ENCODE measurements at places on chromosomes 7 and 10.

DNA sequence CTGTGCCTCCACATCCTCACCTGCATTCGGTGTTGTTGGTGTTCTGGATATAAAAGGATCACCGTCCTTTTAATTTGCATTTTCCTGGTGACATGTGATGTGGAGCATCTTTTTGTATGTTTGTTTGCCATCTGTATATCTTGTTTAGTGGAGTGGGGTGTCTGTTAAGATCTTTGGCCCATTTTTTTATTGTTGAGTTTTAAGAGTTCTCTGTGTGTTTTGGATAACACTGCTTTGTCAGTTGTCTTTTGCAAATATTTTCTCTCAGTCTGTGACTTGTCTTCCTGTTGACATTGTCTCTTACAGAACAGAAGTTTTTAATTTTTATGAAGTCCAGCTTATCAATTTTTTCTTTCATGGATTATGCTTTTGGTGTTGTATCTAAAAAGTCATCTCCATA is 38.5 kb downstream of the DYNC2I1 start:
- no peak for DNase-seq

DNA sequence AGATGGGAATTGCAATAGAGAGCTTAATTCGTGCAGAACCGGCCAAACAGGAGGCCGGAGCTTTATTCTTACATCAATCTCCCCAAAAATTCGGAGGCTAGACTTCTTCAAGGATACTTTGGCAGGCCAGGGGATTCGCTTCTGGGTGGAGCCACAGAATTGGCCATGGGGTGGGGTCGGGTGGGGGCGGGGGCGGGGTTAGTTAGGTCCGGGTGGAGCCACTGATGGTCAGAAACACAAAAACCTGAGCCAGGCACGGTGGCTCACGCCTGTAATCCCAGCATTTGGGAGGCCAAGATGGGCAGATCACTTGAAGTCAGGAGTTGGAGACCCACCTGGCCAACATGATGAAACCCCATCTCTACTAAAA is 87.5 kb downstream of the SEPTIN14 start:
- DNase-seq: no peak

GRCh38 chr7:147412109-147412508 is 1178.5 kb upstream of the C7orf33 start:
- no peak for DNase-seq

DNA sequence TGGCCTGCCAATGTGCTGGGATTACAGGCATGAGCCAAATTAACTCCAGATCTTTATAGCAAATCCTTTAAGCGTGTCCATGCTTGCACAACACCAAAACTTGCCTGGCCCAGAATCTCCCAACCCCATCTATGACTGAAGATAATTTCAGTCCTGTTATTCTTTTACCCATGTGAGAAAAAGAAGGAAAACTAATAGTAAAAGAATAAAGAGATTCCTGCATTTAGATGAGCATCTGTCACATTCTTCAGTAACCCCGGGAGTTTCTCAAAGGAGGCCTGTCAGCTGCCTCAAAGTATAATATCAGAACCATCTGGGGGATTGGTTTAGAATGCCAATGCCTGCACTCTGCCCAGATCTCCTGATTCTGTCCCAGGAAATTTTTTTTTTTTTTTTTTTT is 158.1 kb upstream of the KMT2E start:
- DNase-seq: no peak

- DNase-seq: no peak
Observed at GRCh38 chr7:21543528-21544302, 876 bp downstream of the DNAH11 start.

GRCh38 chr10:67100951-67101350 is 175.1 kb downstream of the LRRTM3 start:
- DNase-seq: no peak

DNA sequence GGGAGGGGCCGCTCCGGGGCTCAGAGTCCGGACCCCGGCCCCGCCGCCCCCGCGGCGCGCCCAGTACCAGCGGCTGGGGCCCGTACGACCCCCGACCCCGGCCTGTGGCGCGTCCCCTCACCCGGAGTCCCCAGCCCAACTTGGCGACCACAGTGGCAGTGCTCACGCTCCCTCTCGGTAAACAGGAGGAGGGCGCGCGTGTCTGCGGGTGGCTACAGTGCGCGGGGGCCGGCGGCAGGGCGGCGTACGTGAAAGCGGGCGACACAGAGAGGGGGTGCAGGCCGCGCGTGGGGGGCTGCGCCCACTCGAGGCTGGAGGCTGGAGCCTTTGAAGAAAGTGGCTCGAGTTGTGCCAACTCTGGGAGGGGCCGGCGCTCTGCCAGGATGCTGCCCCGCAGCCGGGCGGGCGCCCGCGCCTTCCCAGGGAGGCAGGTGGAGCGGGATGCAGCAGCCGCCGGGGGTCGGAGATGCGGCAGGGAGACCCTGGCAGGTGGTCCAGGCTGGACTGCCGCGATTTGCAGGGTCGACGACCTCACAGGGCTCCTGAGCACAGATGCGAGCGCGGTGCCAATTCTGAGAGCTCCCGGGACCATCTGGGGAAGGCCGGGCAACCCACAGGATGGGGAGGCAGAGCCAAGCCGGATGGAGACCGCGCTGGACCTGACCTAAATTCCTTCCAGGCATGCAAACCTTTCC is 655 bp downstream of the PTPRE start:
- DNase-seq: no peak

DNA sequence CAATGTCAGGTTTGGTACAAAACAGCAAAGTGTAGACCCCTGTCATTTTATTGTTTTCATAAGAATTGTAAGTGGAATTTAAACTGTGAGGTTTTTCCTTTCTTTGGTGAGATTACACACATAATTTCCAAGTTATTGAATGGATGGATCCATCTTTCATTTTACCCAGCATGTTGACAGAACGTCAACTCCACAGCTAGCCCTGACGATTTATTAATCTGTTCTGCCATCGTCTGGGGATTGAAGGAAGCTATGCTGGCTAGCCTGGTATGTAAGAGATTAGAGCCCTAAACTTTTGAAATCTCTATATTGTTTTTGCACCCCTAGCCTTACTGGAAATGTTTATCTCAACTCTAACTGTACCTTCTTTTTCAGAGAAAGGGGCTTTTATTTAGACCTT is 8.6 kb downstream of the WNT16 start:
- no peak for DNase-seq

- DNase-seq: no peak
Observed at GRCh38 chr7:41747961-41748360, 45.1 kb upstream of the INHBA start.

GRCh38 chr10:74589226-74589673 is 237.2 kb upstream of the KAT6B start:
- peak; percentile 93 for DNase-seq

GRCh38 chr7:30866939-30867338 is 44.7 kb upstream of the AQP1 start:
- no peak for DNase-seq

DNA sequence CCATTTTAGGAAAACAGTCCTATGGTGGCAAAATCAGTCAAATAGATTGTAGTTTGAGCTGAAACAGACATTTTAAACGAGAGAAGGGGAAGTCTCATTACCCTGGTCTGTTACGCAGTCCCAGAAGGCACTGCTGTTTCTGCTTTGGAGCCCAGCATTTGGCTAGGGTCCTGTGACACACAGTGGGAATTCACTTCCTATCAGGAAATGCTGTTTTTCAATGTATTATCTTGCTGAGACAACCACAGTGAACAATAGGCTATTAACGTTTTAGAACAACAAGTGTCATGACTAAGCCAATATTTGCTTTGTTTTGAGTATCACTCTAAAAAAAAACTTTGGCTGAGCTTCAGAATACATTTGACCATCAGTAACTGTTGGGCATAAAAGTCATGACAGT is 74.1 kb downstream of the ADD3 start:
- peak; percentile 45 for DNase-seq

DNA sequence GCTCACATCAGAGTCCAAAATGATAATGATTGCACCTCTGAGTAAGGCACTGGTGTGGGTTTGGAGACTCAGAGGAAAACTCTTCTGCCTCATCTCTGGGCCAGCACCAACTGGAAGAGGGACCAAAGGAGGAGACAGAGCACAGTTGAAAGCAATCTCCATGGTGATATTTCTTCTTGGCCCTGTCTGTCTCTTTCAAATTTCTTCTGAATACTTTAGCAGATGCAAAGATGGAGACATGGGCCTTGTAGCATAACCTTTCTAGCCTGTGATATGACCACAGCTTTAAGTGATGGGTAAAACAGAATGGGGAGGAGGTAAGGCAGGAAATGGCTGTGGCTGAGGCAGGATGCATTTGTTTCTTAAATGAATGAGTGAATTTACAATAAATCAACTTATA is 12.2 kb upstream of the GIMAP7 start:
- DNase-seq: peak; percentile 63

DNA sequence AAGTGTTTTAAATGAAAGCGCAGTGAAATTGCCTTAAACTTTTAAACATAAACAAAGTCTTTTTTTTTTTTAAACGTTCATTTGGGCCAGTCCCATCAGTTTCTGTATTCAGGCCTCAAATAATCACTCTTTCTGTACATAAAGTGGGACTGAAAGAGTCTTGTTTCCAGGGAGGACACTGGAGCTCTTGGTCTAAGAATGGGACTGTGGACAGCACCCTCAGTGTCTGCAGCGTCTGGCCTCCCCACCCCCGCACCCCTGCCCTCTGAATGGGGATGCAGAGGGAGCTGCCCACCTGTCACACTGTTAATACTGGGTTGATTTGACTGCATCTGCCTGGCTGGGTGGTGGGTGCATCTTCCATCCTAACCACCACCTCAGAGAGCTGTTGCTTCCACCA is 5.2 kb downstream of the ZNF365 start:
- DNase-seq: no peak

DNA sequence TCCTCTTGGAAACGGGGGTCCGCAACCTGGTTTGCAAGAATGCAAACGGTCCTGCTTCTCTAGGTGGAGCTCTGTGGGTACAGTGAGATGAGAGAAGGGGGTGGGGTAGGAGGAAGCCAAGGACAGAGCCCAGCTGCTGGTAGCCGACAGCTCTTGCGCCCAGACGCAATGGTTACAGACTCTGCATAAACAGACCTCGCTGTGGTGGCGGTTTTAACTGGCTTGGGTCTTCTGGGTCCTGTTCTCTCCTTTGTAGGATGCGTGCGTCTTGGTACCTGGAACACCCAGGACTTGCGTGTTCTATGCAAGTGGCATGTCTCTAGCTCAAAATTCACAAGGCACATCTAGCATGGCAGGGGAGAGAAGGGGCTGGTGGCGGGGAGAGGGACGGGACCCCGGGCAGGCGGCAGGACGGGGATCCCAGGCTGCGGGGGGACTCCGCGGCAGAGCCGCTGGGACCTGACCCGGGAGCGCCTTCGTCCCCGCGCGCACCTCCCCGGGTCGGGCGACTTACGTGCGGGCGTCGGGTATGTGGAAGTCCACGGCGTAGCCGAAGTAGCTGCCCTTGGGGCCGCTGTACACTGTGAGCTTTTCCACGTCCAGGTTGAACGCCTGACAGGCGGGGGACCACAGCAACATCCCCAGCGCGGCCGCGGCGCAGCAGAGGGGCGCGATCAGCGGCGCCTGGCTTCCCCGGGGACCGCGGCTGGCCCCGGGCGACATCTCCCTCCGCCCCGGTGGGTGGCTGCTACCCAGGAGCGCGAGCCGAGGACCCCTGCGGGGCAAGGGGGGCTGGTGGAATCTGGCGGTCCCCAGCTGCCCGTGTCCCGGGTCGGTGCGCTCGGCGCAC is 448 bp downstream of the ITGA8 start:
- DNase-seq: no peak

GRCh38 chr10:99966306-99966705 is 43.4 kb downstream of the DNMBP start:
- DNase-seq: no peak

DNA sequence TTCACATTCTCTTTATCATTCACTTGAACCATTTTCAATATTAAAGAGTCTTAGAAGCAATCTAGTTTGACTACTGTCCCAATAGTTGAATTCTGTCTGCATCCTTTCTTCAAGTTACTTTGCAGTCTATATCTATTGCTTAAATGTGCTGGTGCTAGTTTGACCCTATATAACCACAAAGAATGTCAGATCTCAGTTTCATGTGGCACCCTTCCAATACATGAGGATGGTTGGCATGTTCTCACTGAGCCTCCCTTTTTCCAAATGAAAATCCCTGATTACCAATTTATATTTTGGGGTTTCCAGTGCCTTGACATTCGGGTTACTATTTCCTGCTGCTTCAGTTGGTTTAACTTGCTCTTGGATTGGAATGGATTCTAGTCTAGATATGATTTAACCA is 292.7 kb downstream of the EXOC4 start:
- no peak for DNase-seq

- no peak for DNase-seq
Observed at GRCh38 chr7:114857605-114858004, 64.3 kb upstream of the MDFIC start.

DNA sequence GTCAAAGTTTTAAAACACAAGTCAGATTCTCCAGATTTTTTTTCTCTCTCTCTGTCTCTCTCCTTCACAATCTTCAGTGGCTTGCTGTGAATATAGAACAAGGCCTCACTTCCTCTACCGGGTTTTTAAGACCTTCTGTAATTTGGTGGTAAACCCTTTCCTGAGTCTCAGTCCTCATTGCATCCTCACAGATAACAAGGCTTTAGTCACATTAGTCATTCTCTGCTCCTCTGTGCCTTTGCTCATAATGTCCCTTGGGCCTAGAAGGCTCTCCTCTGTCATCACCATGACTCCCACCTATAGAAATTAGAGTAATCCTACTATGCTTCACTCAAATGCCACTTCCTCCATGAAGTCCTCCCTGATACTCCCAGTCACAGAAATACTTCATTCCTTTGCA is 172.7 kb upstream of the HPS1 start:
- DNase-seq: no peak

DNA sequence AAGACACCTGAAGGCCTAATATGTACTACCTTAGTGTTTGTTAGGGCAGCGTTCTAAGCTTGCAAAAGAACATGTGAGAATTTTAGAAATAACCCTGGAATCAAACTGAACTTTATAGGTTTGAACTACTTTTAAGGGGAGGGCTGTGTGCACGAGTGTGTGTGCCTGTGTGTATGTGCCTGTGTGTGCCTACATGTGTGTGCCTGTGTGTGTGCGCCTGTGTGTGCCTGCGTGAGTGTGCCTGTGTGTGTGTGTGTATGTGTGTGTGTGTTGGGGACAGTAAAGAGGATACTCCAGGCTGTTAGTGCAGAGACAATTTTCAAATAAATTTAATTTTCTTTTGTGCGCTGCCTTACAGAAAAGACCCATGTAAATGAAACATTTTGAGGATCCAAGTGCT is 68.1 kb upstream of the WDR11 start:
- no peak for DNase-seq

DNA sequence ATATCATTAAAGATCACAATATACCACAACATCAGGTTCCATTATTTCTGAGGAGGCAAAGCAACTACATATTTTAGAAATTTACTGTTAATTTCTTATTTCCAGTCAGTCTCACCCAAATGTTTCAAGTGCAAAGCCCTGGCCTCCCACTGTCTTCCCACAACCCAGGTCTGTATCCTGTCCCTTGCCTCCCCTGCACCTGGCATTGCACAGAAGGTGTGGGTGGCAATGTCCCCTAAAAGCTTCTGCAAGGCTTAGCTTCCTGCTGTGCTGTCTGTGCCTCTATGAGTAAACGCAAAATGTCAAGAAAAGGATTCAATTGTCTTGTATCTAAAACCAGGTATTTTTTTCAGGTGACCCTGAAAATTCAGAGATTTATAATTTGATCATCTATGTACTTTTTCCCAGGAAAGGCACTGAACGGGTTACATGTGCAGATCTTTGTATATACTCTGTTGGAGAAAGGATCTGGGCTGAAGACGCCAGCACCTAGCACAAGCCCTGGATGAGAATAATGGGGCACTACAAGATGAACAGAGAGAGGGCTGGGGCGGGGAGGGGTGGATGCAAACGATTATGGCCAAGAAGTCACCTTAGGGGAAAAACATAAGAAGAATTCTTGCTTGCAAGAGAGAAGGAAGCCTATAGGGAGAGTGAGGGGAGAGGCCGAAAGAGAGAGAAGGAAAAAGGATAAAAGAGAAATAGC is 3.1 kb upstream of the ANTXRL start:
- DNase-seq: no peak

GRCh38 chr10:123642293-123642692 is 23.9 kb upstream of the GPR26 start:
- DNase-seq: no peak

All from CD4-positive, alpha-beta T cell treated with Interleukin-2 at 100 ng/mL for 4 hours (primary cell).